ENCODE measurements at places on chromosomes 6 and 20.

DNA sequence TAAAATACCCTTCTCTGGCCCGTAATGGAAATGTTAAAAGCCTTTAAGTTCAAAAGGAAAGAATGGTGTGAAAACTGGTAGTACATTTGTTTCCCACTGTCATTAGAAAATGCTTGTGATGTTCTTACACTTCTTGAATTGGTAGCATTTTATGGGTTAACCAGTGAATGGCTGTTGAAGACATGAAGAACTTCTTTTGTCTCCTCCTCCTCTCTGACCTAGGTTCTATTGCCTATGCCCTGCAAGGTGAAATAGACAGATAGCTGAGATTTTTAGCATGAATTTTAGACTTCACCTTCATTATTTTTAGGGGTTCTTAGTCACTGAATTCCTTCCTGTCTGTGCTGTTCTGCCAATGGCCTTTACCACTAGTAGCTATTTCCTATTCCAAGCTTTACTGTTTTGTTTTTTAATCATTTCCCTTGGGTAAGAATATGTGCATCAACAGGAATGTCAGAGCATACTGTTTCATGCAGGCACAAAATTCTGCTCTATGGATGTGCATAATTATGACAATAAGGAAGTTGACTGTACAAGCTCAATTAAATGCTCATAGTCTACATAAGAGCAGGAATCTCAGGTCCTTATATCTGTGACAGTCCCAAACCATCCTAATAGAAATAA is 4.9 kb downstream of the TNFAIP3 start:
- DNase-seq = no peak

DNA sequence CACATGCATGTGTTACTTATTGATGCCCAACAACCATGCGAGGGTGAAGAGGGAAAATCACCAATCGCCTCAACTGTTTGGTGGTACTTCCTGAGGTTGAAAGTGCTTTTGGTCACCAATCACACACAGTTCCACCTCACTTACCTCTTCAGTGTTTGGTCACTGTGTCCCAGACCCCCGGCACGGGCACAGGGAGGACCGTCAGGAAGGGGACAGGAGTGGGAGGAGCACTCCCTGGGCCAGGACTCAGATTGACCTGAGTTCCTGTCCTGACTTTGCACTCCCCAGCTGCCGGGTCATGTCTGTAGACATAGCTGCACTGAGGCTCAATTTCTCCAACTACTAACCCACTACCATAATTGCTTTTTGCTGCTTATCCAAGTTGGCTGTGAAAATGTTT is 74.2 kb upstream of the PBOV1 start:
- DNase-seq = no peak

- no peak for DNase-seq
Measured at GRCh38 chr20:58703765-58704371, 11.3 kb downstream of the NPEPL1 start.

DNA sequence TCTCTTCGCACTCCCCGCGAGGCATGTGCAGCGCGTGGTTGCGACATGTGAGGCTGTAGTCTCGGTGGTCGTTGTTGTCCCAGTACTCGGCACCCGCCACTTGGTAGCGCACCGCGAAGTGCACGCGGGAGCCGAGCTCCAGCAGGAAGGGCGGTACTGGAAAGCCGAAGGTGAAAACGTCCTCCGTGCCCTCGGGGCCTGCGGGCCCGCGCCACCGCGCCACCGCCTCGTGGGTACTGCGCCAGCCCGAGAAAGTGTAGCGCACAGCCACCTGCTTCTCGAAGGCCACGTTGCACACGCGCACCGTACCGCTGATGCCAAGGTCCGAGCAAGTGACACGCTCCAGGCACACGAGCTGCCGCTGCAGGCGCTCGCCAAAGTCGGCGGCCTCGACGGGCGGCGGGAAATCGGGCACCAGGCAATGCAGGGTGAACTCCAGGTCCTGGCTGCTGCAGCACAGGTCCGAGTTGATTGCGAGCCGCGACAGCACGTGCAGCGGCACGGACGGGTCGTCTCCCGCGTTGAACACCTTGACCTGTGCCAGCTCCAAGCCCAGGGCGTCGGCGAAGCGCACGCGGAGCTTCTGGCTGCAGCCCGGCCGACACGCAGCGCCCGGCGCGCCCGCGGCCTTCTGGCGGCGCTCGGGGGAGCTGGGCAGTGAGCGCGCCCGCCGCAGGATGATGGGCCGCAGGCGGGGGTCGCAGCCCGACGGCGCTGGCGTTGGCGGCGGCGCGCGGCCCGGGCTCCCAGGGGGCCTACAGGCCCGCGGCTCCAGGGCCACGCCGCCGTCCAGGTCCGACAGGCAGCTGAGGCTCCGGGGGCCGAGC is 840 bp downstream of the PPP1R3D start:
- peak; percentile 9 for DNase-seq

DNA sequence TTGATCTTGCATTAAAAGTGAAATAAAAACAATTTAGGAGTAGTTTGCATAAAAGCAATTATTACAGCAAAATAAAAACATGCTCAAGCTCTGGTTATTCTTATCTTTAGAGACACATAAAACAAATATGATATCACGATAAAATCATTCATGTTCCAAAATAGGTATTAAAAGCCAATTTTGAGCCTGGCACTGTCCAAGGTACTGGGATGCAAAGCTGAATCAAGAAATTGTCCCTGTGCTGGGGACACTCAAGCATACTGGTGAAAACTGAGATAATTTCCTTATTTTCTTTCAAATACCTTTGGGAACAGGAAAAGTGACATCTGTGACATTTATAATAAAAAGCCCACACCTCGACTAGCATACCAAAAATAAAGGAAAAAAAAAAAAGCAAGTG is 931 bp upstream of the MTCL3 start:
- no peak for DNase-seq

All from cortex of kidney (tissue), 1 donor.